ENCODE measurements at places on chromosomes 1 and 21. TPM values are rescaled to one million over a fixed set of nuclear protein-coding genes. Genes with fewer than 3 reads are reported as not detected.
A peak's percentile ranks its signal among the peaks of the same experiment; 100 is the strongest.

The ERG gene
- not detected for total RNA-seq

DNA sequence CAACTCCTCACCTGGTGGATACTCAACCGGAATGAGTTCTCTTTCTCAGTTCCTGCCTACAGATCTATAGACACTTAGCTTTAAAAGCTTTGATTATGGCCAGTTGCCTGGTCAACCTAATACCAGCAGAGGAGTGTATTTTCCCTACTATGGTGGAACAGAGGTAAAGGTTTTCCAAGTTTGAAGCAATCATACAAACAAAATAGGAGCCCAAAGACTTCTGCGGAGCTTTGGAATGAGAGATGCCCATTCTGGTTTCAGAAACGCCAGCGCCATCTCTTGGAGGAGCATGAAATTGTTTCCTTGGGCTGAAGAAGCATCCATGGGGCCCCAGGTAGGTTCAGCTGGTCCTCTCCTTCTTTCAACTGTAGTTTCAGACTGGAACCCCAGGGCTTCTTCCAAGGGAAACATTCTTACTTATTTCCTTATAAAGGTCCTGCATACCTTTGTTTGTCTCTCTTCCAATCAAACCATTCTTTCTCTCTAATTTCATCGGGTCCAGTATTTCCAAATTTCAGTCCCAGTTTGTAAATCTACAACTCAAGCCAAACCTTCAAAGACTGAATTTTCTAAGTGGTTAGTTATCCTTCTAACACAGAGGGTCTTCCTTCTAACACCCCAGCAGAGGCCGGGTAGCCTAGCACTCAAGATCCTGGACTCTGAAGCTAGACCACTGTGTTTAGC is 95.9 kb downstream of the KCNJ15 start:
- peak; percentile 85 for DNase-seq

DNA sequence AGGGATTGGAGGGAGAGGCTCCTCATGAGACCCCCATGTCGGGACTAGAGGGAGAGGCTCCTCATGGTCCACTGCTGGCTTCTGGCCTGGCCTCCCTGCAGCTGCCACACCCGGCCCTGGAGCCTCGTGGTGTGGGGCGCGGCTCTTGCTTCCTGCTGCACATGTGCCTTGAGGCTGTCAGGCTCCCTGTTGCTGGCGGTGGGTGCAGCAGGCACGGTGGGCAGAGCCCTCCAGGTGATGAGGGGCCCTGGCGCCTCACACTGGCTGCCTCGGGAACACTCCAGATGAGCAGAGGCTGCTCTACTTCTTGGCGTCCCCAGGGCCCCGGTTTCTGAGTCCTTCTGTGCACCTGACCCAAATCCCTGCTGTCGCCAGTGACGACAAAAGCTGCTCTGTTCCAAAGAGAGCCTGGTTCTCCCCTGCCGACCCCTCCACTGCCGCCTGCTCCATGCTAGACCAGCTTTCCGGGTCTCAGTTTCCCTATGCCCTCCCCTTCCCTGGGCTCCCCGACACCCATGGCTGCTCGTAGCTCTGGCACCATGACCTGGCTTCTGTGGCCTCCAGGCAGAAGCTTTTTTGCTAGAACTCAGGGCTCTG is 9.7 kb upstream of the ATAD3B start:
- no peak for DNase-seq

GRCh38 chr1:226064816-226065248 is 2.3 kb downstream of the H3-3A start:
- DNase-seq: peak; percentile 57

The PPIAL4G gene
- total RNA-seq: not detected

The LMX1A gene
- not detected for total RNA-seq

GRCh38 chr1:21673277-21673780 is 4.2 kb upstream of the RAP1GAP start:
- peak; percentile 81 for DNase-seq

GRCh38 chr21:41662761-41663160 is 104.1 kb downstream of the RIPK4 start:
- no peak for DNase-seq

The TPTE gene
- not detected for total RNA-seq

DNA sequence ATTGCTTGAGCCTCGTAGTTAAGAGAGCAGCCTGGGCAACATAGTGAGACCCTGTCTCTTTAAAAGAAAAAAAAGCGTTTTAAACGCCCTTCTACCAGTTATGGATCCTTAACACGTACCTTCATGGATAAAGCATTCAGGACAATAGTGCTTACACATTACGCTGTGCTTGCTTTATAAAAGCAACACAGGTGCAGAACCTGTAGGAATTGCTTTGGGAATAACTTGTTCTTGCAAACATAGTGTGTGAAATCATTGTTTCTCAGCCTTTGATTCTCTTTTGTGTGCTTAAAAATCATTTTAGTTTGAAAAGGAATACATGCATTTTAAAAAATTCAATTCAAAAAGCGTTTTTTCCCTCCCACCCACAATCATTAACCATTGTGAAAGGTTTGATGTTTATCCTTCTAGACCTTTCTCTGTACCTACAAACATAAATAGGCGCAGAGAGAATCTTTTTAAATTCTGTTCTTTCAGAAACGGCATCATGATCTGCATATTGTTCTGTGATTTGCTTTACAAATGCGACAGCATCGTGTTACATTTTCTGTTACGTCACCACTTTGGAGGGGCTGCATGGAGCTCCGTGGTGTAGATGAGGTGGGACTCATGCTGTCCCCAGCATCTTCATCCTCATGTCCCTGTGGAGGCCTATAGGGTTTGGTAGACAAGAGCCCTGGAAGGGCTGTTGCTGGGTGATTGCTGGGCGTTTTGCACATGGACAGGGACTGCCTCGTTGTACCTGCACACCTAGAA is 54.6 kb downstream of the SPSB1 start:
- DNase-seq: no peak

- peak; percentile 81 for DNase-seq
Measured at GRCh38 chr1:92583821-92584760, 97.4 kb upstream of the GFI1 start.

The LEMD1 gene
- not detected for total RNA-seq

DNA sequence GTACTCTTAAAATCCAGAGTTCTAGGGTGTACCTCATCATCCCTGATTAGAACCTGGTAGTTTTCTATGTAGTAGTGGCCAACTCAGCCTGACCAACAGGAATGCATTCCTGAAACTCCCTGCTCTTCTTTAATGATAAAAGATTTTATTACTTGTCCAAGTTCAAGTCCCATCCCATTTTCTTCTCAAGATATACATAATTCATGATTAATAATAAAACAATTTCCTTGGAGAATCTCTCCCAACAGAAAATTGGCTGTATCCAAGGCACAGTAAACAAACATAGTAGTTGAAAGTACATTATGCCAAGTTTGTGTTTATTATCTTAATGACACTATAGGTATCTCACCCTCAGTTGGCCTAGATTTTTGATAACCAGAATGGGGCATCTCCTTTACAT is 714.1 kb upstream of the ADAMTS5 start:
- peak; percentile 61 for DNase-seq

- no peak for DNase-seq
Measured at GRCh38 chr21:14684071-14684470, 138.0 kb upstream of the SAMSN1 start.

GRCh38 chr1:39369565-39369964 is 121.9 kb upstream of the BMP8A start:
- no peak for DNase-seq

DNA sequence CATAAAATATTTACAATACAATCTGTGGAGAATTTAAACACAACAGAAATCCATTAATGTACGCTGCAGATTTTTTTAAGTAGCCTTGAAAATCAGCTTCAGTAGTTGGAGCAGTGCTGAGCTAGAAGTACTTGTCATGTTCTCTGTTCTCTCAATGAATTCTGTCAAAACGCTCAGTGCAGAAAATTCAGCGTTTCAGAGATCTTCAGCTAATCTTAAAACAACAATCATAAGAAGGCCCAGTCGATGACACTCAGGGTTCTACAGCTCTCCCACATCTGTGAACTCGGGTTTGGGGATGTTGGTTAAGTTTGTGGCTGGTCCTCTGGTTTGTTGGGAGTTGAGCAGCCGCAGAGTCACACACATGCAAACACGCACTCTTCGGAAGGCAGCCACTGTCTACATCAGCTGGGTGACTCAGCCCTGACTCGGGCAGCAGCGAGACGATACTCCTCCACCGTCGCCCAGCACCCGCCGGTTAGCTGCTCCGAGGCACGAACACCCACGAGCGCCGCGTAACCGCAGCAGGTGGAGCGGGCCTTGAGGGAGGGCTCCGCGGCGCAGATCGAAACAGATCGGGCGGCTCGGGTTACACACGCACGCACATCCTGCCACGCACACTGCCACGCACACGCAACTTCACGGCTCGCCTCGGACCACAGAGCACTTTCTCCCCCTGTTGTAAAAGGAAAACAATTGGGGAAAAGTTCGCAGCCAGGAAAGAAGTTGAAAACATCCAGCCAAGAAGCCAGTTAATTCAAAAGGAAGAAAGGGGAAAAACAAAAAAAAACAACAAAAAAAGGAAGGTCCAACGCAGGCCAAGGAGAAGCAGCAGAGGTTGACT is 161.2 kb downstream of the RUNX1 start:
- DNase-seq: peak; percentile 97

The ATF3 gene
- total RNA-seq: 5.1 TPM

- no peak for DNase-seq
Measured at GRCh38 chr1:27879374-27880082, 7.2 kb downstream of the THEMIS2 start.

The NR1I3 gene
- total RNA-seq: not detected

- DNase-seq: peak; percentile 56
Measured at GRCh38 chr1:109113590-109114341, at the start of gene ELAPOR1. TSS of gene ELAPOR1 (plus strand) at chr1:109114115. CDS start at chr1:109114184, 69 bp downstream.

DNA sequence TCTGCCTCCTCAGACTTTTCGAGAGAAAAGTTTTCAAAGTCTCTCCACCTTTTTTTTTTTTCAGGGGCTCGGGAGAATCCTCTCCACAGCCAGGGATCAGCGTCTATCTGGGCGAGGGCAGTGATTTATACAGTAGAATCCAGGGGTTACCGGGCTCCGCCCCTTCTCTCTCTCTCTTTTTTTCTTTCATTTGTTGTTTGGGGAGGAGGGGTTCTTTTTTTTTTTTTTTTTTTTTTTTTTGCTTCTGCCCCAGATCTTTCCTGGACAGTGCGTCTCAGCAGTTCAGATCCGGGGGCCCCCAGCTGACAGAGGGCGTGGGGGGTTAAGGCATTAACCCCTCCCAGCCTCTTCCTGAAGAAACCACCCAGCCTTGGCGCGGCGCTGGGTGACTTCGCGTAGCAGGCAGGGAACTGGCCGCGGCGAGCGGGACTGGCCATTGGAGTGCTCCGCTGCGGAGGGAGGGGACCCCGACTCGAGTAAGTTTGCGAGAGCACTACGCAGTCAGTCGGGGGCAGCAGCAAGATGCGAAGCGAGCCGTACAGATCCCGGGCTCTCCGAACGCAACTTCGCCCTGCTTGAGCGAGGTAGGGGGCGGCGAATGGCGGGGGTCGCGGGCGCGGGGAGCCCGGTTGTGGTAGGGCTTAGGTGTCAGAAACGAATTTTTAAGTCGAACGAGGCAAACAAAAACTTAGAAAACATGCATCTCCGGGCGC is at the start of gene S1PR1:
Gene S1PR1 (plus strand): TSS at position 504 of the 713 bp plus-strand sequence. CDS start 1,966 bp downstream, outside the sequence.
- DNase-seq: peak; percentile 62

The ARHGEF19 gene
- total RNA-seq: 3.2 TPM

DNA sequence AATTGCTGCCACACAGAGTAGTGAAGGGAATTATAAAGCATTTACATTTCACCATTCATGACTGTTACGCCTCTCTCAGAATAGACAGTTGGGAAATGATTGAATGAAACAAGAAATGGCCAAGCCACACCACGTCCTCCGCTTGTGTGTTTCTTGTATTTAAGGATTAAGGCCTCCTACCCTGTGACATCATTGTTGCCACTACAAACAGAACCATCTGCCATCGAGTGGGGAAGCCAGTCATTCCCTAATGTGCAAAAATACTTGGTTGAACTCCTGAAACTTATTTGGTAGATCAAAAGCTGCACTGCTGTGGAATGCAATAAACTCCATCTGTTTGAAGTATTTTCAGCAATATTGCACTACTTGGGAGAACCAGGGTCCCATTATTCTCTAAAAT is 99.0 kb upstream of the C1orf105 start:
- peak; percentile 68 for DNase-seq

- no peak for DNase-seq
Measured at GRCh38 chr1:102181341-102181740, 184.6 kb upstream of the OLFM3 start.

The GUCA2B gene
- not detected for total RNA-seq

DNA sequence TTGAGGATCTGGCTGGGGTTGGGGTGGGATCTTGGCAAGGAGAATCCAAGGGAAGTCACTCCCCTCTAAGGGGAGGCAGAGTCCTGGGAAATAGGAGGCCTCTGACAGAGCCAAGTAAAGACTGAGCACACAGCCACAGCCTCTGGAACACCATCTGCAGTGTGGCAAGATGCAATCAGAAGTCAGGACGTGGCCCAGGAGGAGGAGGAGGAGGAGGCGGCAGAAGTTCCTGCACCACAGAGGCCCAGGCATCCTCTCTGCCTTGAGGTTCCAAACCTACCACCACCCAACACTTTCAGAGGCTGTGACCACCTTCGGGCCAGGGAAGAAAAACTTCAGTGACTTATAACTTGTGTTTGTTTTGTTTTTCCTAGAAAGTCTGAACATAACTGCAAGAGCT is 23.7 kb upstream of the KCNE2 start:
- DNase-seq: no peak

- DNase-seq: peak; percentile 48
Measured at GRCh38 chr1:233172201-233172600, 123.3 kb downstream of the PCNX2 start.

DNA sequence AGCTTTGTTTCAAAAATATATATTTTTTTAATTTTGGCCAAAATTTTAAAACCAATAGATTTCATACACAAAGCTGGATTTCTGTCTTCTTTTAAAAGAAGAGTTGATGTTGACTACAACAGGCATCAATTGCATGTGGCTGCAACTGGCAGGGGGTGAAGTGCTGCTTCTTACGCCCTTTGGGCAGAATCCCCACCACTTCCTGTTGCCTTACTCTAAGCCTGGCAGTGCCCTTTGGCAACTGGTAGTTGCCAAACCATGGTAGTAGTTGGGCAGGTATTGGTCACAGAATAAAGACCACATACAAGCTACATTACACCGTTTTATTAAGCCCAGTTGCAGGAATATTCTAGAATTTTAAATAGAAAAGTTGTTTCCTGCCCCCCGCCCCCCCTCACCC is 17.0 kb downstream of the LAMC2 start:
- DNase-seq: peak; percentile 56

The GRIK3 gene
- not detected for total RNA-seq

DNA sequence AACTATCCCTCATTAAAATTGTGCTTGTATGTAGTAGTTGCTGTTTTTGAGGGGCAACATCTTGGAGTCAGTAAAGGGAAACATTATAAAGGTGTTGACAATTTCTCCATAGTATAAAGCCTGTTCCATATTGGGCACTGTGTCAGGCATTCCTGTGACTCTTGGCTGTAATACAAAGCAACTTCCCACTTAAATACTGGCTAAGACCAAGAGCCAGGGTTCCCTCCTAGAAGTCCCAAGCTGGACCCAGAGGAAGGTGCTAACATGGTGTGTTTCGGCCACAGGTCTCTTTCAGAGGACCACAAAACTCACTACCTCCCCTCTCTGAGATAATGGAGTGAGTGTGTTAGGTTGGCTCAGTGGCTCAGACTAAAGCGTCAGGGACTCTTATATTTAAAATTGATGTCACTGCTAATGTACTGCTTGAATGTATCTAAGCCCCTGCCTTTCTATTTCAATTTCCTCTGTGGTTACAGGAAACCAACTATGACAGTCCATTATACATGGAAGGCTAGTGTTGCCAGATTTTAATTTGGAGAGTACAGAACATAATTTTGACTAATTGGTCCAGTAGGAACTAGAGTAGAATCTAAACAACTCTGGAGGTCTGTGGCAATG is 74.7 kb upstream of the RGL1 start:
- no peak for DNase-seq

GRCh38 chr1:154993572-154994268 is at the start of gene LENEP:
TSS of gene LENEP (plus strand) at chr1:154993586. CDS start at chr1:154993608, 22 bp downstream.
- no peak for DNase-seq

GRCh38 chr1:92949937-92950817 is 11.1 kb downstream of the DIPK1A start:
- DNase-seq: peak; percentile 88

All from M059J (cell line).